Mesenteric fat pad (tissue), 1 donor: ENCODE measurements at places on chromosomes 7 and 10. TPM values are rescaled to one million over a fixed set of nuclear protein-coding genes. Genes with fewer than 3 reads are reported as not detected.

The SLC18A3 gene
- total RNA-seq, result not detected

The IDI2 gene
- total RNA-seq, result not detected

The CELF2 gene
- total RNA-seq, result 93.9 TPM

The TMEM209 gene
- total RNA-seq, result 17.2 TPM

The C10orf67 gene
- not detected for total RNA-seq

The PTER gene
- 14.2 TPM for total RNA-seq

The TMEM176B gene
- 57.8 TPM for total RNA-seq

The PVRIG gene
- not detected for total RNA-seq

The SPDYE3 gene
- total RNA-seq, result not detected

The MYL10 gene
- total RNA-seq, result not detected

The MAT1A gene
- 0.13 TPM for total RNA-seq

The TAS2R41 gene
- total RNA-seq, result not detected

The ARMS2 gene
- total RNA-seq, result 0.42 TPM

The ZNF138 gene
- 4.0 TPM for total RNA-seq

The RARRES2 gene
- total RNA-seq, result 210 TPM

The AVPI1 gene
- total RNA-seq, result 30.5 TPM

The RADIL gene
- total RNA-seq, result 6.1 TPM

The MACC1 gene
- total RNA-seq, result 7.4 TPM

The SIRT1 gene
- 25.4 TPM for total RNA-seq

The MYO1G gene
- total RNA-seq, result 8.7 TPM

The ITGB8 gene
- 6.1 TPM for total RNA-seq

The MLXIPL gene
- 91.5 TPM for total RNA-seq

The HABP2 gene
- total RNA-seq, result not detected

The SEMA4G gene
- 1.4 TPM for total RNA-seq

The ZNF25 gene
- total RNA-seq, result 17.1 TPM

The SMKR1 gene
- not detected for total RNA-seq

The NPFFR1 gene
- not detected for total RNA-seq

The NPSR1 gene
- not detected for total RNA-seq

The SPDYE6 gene
- not detected for total RNA-seq

The SLC13A1 gene
- not detected for total RNA-seq
